ENCODE measurements at places on chromosomes 1 and 21. TPM values are rescaled to one million over a fixed set of nuclear protein-coding genes. Genes with fewer than 3 reads are reported as not detected.

Gene TRAF3IP3
- 2.7 TPM for total RNA-seq

Gene RGL1
- 22.5 TPM for total RNA-seq

DNA sequence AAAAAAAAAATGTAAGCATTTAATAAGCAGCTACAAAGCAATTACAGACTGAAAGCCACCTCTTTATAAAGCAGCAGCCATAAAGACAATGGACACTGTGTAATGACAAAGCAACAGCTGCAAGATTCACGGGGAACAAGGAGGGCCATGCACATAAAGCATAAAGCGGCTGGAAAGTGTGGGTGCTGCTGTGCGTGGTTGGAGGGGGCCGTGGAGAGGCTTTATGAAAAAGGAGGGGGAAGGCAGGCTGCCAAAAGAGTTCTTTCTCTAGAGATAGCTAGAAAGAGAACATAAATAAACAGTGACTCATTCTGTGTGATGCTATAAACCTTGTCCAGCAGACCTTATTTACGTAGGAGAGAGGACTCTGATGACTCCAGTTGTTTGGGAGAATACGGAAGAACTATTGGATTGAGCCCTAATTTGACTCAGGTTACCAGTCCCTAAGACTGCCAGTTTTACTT lies 49.3 kb downstream of the ADAMTS1 start:
- peak; percentile 70 for DNase-seq

DNA sequence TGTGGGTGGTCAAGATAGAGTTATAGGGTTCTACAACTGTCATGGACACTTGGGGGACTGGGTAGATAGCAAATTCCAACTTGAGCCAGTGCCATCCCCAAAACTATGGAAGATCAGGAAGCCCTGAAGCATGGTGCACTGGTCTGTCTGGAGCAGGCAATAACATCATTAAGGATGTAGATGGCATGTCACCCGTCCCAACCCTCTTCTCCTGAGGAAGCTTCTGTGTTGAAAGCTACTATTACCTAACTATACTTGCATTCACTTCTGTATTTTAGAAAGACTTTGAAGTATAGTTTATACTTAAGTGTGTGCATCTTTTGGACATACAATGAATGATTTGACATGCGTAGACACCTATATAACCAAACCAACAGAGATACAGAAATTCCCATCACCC lies 32.9 kb downstream of the RABIF start:
- no peak for DNase-seq

- no peak for DNase-seq
These were observed 20.0 kb downstream of the GJA5 start for GRCh38 chr1:147740391-147740790.

DNA sequence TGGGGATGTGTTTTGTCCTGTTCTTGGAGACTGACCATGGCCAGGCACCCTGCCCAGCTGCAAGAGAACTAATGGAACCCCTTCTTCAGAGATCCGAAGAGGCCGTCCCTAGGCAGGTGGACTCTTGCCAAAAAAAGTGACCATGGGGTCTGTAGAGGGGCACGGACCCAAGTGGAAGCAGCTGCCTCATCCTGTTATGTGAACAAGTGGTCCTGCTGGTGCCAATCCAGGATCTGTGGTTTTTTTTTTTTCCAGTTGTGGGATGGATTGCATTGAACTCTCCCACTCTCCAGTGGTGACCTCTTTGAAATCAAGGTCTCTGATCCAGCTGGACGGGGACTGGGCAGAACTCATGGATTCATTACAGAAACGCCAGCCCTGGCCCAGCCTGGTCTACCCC lies 71.2 kb downstream of the ARHGEF10L start:
- no peak for DNase-seq

DNA sequence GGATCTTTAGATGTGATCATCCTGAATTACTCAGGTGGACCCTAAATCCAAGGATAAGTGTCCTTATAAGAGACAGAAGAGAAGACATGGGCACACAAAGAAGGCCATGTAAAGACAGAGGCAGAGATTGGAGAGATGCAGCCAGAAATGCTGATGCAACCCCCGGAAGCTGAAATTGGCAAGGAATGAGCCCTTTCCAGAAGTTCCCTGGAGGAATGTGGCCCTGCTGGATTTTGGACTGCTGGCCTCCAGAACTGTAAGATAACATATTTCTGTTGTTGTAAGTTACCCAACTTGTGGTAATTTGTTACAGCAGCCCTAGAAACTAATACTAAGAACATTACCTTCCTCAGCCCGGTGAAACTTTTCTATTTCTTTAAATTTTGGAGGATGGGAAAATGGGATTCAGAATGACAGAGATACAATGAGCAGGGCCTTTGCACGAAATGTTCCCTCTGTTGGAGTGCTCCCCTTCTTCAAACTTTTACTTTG lies 11.2 kb upstream of the PLPP3 start:
- DNase-seq, result no peak

- DNase-seq, result no peak
These were observed 26.3 kb downstream of the AHDC1 start for GRCh38 chr1:27577504-27578188.

DNA sequence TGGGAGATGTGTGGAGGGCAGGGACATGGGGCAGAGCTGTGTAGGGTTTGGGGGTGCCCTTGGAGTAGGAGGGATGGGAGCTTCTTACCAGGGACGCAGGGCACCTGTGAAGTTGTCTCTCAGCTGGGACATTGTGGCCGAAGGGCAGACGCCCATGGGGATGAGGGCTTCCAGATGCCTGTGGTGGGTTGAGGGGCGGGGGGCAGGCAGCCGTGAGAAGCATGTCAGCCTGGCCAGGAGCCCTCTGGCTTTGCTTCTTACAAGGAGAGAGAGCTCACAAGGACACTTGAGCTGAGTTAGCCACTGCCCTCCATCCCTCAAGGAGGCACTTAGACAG lies 8.5 kb downstream of the A3GALT2 start:
- DNase-seq, result peak; percentile 10
